ENCODE measurements at places on chromosomes 2 and 18. TPM values are rescaled to one million over a fixed set of nuclear protein-coding genes. Genes with fewer than 3 reads are reported as not detected.

The FAM161A gene
- 2.1 TPM for total RNA-seq

- H3K27ac ChIP-seq: no peak overlapping the region
- H3K4me3 ChIP-seq: no peak overlapping the region
- no peaks in the 10 kb centered on the region for H3K4me1 ChIP-seq
- DNase-seq: no peak
Observed at GRCh38 chr2:189146553-189146952, 33.0 kb downstream of the COL5A2 start.

- no peaks in the 10 kb centered on the region for H3K27me3 ChIP-seq
- no peak overlapping the region for H3K4me3 ChIP-seq
- H3K36me3 ChIP-seq: no peaks in the 10 kb centered on the region
- H3K27ac ChIP-seq: peak overlapping the region; percentile 11
Observed at GRCh38 chr2:11757101-11757500, 10.7 kb downstream of the LPIN1 start.

- H3K27me3 ChIP-seq: no peaks in the 10 kb centered on the region
- no peak overlapping the region for H3K4me3 ChIP-seq
- no peaks in the 10 kb centered on the region for H3K36me3 ChIP-seq
- H3K4me1 ChIP-seq: no peaks in the 10 kb centered on the region
- DNase-seq: no peak
Observed at GRCh38 chr2:174878537-174879147, 114.4 kb upstream of the CHRNA1 start.

The MYO7B gene
- total RNA-seq: 5.9 TPM

The EFR3B gene
- 0.05 TPM for total RNA-seq

The UGT1A4 gene
- not detected for total RNA-seq

The PFN4 gene
- not detected for total RNA-seq

- H3K27ac ChIP-seq: no peak overlapping the region
- H3K4me3 ChIP-seq: no peak overlapping the region
- H3K4me1 ChIP-seq: peaks cover 18% of the 10 kb centered on the region
- DNase-seq: no peak
- H3K27me3 ChIP-seq: no peaks in the 10 kb centered on the region
Observed at GRCh38 chr2:230861552-230862255, 3.0 kb upstream of the ITM2C start.

The CFC1 gene
- total RNA-seq: not detected

The PPM1B gene
- 61.6 TPM for total RNA-seq

DNA sequence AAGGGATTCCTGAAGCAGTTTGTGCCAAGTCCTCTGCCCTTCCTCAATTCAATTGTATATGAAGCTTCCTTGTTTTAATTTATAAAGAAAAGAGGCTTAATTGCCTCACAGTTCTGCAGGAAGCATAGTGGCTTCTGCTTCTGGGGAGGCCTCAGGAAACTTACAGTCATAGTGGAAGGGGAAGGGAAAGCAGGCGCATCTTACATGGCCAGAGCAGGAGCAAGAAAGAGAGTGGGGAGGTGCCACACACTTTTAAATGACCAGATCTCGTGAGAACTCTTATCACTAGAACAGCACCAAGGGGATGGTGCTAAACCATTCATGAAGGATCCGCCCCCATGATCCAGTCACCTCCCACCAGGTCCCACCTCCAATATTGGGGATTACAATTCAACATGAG is 114.2 kb downstream of the SGPP2 start:
- DNase-seq: no peak
- no peak overlapping the region for H3K27ac ChIP-seq
- H3K4me1 ChIP-seq: no peaks in the 10 kb centered on the region
- H3K27me3 ChIP-seq: no peaks in the 10 kb centered on the region
- H3K36me3 ChIP-seq: no peaks in the 10 kb centered on the region

DNA sequence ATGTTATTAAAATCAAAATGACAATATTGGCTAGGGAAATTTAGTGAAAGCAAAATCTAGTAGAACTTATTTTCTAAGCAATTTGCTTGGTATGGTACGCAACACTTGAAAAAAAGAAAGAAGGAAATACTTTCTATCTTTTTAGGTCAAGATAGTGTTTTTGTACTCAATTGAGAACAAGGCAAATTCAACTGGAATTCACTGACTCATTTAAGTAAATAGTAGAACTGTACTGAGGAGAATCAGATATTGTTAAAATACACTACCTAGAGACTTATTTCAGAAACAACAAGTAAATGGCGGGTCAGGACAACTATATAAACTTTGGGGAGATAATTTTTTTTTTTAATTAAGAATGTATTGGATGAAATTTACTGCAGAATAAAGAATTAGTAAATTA is 18.9 kb downstream of the ZRANB3 start:
- no peak for DNase-seq
- H3K4me3 ChIP-seq: no peak overlapping the region
- H3K27ac ChIP-seq: no peak overlapping the region

- H3K27ac ChIP-seq: peak overlapping the region; percentile 75
- peak overlapping the region; percentile 59 for H3K4me3 ChIP-seq
- H3K36me3 ChIP-seq: no peaks in the 10 kb centered on the region
Observed at GRCh38 chr18:46916551-46917107, 678 bp downstream of the PIAS2 start.

DNA sequence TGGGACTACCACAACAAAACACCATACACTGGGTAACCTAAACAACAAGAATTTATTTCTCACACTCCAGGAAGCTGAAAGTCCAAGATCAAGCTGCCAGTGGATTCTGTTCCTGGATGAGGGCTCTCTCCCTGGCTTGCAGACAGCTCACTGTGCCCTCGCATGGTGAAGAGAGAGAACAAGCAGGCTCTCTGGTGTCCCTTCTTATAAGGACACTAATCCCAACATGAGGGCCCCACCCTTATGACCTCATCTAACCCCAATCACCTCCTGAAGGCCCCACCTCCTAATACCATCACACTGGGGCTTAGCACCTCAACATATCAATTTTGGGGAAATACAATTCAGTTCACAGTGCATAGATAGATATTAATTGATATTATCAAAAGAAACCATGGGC is 83.5 kb downstream of the BIN1 start:
- no peaks in the 10 kb centered on the region for H3K36me3 ChIP-seq
- H3K4me1 ChIP-seq: peaks cover 8% of the 10 kb centered on the region
- no peaks in the 10 kb centered on the region for H3K27me3 ChIP-seq
- H3K4me3 ChIP-seq: no peak overlapping the region

GRCh38 chr2:11419781-11420180 is 46.2 kb downstream of the E2F6 start:
- H3K27ac ChIP-seq: no peak overlapping the region
- no peak overlapping the region for H3K4me3 ChIP-seq
- no peak for DNase-seq

The ELOA2 gene
- total RNA-seq: not detected

DNA sequence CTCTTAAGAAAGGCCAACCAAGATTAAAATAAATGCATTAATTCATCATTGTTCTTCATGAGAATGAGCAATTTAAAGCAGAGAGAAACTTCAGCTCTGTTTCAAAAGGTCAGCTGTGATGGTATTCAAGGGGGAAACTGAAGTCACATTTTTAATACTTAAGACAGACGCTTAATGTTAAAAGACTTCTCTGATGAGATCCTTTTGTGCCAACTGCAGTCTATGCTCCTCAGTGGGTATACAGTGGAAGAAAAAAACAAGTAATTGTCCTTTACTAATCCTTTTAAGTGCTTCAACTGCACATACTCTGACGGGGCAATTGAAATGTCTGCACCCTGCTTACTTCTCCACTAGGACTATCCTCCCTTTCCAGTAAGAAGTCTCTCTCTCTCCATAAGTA is 309.7 kb downstream of the GULP1 start:
- no peaks in the 10 kb centered on the region for H3K27me3 ChIP-seq
- no peak overlapping the region for H3K4me3 ChIP-seq
- H3K4me1 ChIP-seq: no peaks in the 10 kb centered on the region
- no peak overlapping the region for H3K27ac ChIP-seq

GRCh38 chr2:188601927-188602326 is 310.3 kb downstream of the GULP1 start:
- no peaks in the 10 kb centered on the region for H3K27me3 ChIP-seq
- no peak for DNase-seq
- no peaks in the 10 kb centered on the region for H3K36me3 ChIP-seq
- H3K4me1 ChIP-seq: no peaks in the 10 kb centered on the region

DNA sequence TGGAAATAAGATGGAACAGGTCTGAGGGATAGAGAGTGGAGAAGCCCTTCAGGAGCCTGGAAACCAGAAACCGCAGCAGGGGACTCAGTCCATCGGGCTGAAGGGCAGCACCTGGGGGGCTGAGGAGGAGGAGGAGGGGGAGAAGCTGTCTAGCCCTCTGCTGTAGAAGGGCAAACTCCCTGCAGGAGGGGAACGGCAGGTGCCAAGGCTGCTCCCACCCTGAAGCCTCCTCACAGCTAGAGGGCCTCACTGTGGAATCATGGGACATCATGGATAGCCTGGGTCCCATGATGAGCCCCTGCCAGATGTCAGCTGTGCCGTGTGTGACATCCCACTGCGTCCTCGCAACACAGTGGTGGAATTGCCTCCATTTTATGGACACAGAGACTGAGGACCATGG is 435 bp downstream of the MYO7B start:
- no peaks in the 10 kb centered on the region for H3K4me1 ChIP-seq
- H3K4me3 ChIP-seq: no peak overlapping the region
- no peak overlapping the region for H3K27ac ChIP-seq
- no peaks in the 10 kb centered on the region for H3K27me3 ChIP-seq
- H3K36me3 ChIP-seq: no peaks in the 10 kb centered on the region

The ITPRID2 gene
- total RNA-seq: 90.9 TPM

DNA sequence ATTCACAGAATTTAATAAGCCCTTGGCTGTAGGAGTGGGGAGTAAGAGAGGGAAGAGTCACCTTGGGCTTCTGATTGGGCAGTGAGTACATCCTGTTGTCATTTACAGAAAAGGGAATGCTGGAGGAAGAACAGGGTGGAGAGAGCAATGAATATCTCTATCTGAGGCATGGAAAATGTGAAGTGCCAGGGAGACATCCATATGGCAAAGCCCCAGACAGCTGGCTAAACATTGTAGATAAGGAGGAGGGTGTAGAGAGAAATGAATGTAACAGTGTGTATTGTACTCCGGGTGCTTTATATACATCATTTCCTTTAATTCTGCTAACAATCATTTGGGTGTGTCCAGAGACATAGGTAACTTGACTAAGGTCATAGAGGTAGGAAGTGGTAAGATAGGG is 103.5 kb downstream of the UPP2 start:
- H3K4me3 ChIP-seq: no peak overlapping the region
- no peak overlapping the region for H3K27ac ChIP-seq
- H3K4me1 ChIP-seq: no peaks in the 10 kb centered on the region
- no peaks in the 10 kb centered on the region for H3K36me3 ChIP-seq

- DNase-seq: no peak
- no peak overlapping the region for H3K27ac ChIP-seq
- H3K27me3 ChIP-seq: no peaks in the 10 kb centered on the region
- no peak overlapping the region for H3K4me3 ChIP-seq
- no peaks in the 10 kb centered on the region for H3K4me1 ChIP-seq
- H3K36me3 ChIP-seq: no peaks in the 10 kb centered on the region
Observed at GRCh38 chr2:34188464-34189303, 589.6 kb upstream of the FAM98A start.

DNA sequence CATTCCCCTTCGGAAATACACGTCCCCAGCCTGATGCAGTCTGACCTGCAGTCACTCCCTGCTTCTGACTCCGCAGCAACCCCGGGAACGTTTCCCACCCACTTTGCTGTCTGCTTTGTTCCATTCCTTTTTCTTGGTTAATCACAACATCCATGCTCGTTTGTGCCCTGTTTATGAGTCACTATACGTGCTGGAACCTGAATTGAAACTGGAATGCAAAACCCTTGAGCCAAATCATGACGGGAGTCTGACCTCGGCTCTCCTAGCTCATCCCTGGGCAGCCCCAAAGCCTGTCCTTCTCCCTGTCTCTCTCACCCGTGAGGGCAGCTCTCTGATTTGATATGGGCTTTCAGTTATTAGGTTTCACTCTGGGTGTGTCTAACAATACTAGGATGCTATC is 57.1 kb upstream of the RNF152 start:
- DNase-seq: no peak
- no peak overlapping the region for H3K4me3 ChIP-seq
- H3K27ac ChIP-seq: no peak overlapping the region
- H3K36me3 ChIP-seq: no peaks in the 10 kb centered on the region
- no peaks in the 10 kb centered on the region for H3K27me3 ChIP-seq
- H3K4me1 ChIP-seq: peaks cover 5% of the 10 kb centered on the region

DNA sequence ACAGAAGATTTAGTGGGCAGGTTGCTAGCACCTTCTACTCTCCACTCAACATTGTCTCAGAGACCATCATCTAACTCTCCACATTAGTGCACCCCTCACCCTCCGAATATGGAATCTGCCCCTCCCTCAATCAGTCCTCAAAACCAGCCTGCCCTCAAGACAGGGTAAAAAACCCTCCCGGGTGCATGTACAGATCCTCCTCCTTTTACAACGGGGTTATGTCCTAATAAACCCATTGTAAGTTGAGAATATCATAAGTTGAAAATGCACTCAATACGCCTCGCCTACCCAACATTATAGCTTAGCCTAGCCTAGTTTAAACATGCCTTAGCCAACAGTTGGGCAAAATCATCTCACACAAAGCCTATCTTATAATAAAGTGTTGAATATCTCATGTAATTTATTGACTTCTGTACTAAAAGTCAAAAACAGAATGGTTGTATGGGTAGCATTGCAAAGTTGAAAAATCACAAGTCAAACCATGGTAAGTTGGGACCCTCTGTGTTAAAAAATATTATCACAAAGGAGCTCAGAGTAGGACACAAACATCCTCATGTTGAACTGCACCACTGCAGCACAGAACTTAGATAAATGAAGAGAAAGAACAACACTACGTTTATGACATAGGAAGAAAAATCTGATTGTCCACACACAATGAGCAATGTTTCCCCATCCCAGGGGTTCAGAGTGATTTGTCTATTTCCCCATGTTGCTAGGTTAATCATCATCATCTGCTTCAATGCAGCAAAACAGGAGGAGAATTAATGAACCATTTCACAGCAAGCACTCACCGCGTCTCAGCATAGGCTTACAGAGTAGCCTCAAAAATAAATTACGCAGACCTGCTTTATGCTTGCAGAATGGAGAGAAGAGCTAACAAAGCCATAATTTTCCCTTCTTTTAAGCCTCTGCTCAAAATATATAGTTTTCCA is 184.1 kb upstream of the ARL4C start:
- no peaks in the 10 kb centered on the region for H3K27me3 ChIP-seq
- no peak for DNase-seq
- no peak overlapping the region for H3K4me3 ChIP-seq
- H3K36me3 ChIP-seq: no peaks in the 10 kb centered on the region

DNA sequence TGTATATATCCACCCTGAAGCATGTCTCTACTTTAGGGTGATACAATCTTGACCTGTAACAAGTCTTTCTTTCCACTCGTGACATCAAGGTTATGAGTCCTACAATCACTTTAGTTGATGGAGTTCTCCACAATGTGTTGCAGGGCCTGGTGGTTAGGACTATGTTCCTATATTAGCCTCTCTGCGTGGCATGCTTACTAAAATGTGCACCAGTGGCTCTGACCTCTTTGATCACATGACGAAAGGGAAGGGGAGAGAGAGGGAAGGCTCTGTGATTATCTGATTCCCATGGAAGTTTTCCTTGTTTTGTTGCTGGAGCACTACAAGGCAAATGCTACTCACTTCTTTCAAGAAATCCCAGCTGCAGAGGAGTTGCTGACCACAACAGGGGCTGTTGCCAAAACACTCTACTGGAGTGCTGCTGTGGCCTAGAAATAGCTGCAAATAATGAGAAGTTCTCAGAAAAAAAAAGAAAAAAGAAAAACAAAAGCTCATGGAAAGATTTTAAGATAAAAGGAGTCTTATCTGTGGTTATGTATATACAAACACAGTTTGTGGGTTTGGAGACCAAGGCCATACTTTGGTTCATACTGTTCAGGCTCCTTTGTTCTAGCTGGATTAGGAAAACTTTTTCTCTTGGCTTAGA is 272.8 kb upstream of the MMADHC start:
- H3K27ac ChIP-seq: no peak overlapping the region
- no peaks in the 10 kb centered on the region for H3K36me3 ChIP-seq
- DNase-seq: no peak
- no peak overlapping the region for H3K4me3 ChIP-seq
- no peaks in the 10 kb centered on the region for H3K27me3 ChIP-seq
